ENCODE measurements at places on chromosomes 4 and X. TPM values are rescaled to one million over a fixed set of nuclear protein-coding genes. Genes with fewer than 3 reads are reported as not detected.

LEF1 gene
- total RNA-seq, result 319 TPM

EFHC2 gene
- 2.1 TPM for total RNA-seq

SLC9B1 gene
- 1.4 TPM for total RNA-seq

DNA sequence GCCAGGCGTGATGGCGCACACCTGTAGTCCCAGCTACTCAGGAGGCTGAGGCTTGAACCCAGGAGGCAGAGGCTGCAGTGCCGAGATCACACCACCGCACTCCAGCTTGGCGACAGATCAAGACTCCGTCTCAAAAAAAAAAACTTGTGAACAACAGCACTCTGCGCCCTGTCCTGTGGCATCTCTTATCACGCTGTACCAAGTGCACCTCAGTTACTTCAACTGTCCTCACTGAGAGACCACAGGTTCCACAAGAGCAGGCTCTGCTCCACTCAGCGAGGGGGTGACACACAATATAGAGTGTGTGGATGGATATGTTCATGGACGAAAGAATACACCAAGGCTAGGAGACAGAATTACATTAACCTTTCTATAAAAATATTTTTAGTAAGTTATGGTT lies 49.3 kb downstream of the ADGRA3 start:
- DNase-seq, result no peak

GRCh38 chrX:19863857-19864223 lies 23.6 kb downstream of the SH3KBP1 start:
- DNase-seq, result no peak

GRCh38 chr4:11505221-11505971 lies 76.7 kb upstream of the HS3ST1 start:
- DNase-seq, result no peak

DNA sequence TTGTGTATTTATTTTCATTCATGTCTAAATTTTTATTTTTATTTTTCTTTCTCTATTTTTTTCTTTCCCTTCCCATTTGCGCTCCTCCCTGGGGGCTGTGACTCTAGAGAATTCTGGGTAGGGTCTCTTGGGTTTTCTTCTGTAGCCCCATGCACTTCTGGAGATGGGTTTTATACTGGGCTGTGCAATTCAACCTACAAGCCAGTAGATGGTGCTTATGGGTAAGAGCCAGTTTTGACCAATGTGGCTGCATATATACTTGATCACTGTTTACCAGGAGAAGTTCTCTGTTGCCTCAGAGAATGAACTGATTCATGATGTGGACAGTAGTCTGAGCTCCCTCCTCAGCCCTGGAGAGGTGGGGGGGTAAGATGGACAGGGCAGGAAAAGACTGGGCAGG lies 614.6 kb downstream of the PCDH19 start:
- no peak for DNase-seq
